ENCODE measurements at places on chromosomes 2 and 18.

GRCh38 chr2:177397481-177398289 lies 5.1 kb downstream of the AGPS start:
- no peak for DNase-seq

- no peak for DNase-seq
These were observed 417.6 kb downstream of the LRRTM4 start for GRCh38 chr2:77104554-77104953.

DNA sequence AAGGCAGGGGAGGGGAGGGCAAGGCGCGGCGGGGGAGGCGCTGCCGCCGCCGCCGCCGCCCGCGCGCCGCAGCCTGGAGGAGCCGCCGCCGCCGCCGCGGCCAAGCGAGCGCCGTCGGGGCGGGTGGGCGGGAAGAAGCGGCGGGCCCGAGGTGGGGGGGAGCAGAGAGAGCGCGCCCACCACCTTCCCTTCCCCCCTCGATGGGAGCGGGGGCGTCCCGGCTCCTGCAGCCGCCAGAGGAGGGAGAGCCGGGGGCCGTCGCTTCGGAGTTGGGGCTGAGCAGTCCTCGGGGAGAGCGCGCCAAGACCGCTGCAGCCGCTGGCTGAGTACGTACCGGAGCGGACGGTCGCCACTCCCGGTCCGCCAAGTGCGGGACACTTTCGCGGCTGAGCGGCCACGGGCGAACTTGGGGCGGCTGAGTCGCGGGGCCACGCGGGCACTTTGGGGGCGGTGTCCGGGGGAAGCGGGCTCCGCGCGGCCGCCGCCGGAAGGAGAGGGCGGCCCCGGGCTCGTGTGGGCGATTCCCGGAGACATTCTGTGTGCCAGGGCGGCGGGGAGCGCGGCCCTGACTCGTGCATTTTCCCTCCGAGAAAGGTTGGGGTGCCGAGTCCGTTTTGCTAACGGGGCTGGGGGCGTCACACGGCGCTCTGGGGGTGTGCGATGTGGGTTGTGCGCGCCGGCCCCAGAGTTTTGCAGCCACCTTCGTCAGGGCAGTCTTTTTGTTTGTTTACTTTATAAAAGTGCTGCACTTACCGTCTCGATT lies at the start of gene NAB1:
NAB1 (plus strand) TSS at position 49 of the 763 bp plus-strand sequence. CDS start 10,094 bp downstream, outside the sequence.
- DNase-seq: peak; percentile 57

GRCh38 chr2:41598161-41598894 lies 449.5 kb upstream of the PKDCC start:
- DNase-seq: no peak

DNA sequence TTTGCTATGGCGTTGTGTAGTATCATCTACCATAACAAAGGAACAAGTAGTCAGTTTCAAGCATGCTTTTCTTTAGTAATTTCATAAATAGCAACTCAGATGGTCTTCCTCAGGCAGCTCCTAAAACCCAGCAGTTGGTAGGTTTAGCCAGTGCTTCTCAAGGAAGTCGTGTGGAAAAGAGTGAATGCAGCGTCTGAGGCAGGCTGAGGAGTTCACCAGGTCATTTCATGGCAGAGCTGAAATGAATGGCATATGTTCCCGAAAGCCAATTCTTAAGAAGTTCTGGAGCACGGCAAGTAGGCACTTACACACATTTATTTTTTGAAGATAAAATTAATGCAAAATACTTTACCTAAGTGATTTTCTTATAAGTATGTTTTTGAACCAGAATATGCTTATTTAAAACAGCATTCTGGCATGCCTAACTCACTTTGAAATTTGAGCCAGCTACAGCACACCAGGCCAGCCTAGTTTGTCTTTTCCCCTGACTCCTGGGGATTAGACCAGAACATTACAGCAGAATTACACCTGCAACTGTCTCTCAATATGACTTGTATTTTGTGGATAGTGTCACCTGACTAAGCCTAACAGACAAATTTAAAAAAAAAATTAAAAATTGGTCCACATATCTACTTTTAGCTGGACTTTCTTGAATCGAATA lies 62.2 kb downstream of the OSBPL6 start:
- DNase-seq: no peak

- DNase-seq: no peak
These were observed 131.2 kb upstream of the ERBB4 start for GRCh38 chr2:212669761-212670160.

DNA sequence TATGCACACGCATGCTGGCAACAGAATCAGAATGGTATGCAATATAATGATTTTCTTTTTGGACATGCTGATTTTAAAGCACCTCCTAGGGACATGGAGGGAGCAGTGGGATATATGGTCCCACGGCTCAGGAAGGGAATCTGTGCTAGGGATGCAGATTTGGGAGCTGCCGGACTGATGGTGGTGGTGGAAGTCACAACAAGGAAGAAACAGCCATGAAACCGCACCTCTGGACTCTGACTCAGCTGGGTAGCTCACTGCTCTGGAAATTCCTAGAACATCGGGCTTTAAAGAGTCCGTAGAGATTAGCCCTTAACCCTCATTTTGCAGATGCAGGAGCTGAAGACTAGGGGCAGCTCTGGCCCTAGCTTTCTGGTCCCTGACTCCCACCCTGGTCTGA lies 364.3 kb upstream of the KLHL29 start:
- no peak for DNase-seq

DNA sequence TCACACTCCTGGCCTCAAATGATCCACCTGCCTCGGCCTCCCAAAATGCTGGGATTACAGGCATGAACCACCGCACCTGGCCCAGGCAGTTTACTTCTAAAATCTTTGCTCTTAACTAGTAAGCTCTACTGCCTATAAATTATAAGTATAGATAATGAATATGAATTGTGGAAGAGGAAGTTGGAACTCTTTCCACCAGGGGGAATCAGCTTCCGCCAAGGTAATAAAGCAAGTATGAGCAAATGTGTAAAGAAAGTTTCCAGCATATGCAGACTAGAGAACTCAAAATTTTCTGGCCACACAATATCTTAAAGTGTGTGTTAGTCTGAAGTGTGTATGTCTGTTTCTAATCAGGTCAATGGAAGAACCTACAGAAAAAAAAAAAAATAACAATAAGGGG lies 68.1 kb downstream of the RMDN2 start:
- no peak for DNase-seq

DNA sequence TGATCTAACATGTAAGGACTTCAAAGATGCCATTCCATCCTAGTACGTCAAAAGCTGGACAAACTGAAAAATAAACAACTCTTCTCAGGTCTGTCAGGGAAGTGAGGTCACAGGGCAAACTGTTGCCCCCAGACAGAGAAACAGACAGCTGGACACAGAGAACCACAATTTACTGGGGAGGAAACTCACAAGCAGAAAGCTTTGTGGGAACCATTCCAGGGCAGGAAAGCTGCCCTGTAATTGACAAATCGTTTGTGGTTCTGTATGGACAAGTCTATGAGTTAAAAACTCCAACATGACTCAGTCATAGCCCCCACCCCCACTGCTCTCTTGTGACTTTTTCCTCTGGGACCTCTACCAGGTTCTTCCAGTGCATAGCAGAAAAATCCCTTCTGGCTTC lies 28.4 kb downstream of the MCEE start:
- DNase-seq: no peak

DNA sequence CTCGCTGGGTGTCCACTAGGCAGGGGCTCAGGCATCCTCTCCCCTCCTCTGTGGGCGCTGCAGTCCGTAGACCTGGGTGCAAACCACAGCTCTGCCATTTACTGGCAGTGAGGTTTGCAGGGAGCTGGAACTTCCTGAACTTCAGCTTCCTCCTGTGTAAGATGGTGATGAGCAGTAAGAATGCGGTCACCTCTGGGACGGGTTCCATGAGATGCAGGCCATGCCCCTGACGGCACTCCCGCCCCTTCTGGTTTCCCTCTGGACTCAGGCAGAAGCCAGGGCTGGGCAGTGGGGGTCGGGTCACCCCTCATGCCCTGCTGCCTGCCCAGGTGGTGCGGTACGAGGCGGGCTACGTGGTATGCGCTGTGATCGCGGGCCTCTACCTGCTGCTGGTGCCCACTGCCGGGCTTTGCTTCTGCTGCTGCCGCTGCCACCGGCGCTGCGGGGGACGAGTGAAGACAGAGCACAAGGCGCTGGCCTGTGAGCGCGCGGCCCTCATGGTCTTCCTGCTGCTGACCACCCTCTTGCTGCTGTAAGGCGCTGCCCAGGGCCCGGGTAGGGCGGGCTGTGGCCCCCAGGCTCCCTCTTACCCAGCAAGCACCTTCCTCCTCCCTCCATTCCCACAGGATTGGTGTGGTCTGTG lies 1.5 kb downstream of the PROM2 start:
- DNase-seq: no peak

- DNase-seq: no peak
These were observed 51.9 kb downstream of the TET3 start for GRCh38 chr2:74036450-74037195.

All from NCI-H146 (cell line).